ENCODE measurements at places on chromosomes 12 and 14.

- DNase-seq = no peak
These were observed 10.9 kb upstream of the NGB start for GRCh38 chr14:77281852-77282410.

DNA sequence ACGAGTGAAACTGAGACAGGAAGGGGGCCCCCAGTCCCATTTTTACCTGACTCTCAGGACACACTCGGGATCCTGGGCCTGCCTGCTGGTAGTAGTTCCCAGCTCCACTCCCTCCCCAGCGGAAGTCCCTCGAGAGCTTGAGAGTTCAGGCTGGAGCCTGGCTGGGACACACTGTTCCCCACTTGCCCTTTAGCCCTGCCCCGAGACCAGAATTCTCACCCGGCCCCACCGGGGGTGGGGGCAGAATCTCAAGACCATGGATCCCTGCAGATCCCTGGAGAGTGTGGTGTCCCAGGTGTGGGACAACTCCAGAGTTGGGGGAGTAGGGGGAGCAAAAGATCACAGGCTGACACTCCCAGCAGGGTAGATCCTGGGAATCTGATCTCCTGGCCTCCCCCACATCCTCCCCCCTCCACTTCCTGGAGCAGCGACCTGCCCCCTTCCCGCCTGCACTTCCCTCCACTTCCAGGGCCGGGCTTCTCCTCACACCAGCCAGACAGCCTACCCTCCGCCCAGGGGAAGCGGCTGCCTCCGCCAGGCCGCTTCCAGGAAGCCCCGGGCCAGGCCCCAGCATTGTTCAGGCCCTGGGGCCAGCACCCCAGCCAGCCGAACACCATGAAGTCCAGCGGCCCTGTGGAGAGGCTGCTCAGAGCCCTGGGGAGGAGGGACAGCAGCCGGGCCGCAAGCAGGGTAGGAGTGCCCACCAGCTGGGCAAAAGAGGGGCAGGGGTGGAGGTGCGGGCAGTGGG, at the start of gene TNS2:
Gene TNS2 (plus strand): TSS at position 495 of the 748 bp plus-strand sequence. CDS start 121 bp downstream, at position 616.
- no peak for DNase-seq

GRCh38 chr12:66398931-66399910, 96.9 kb downstream of the HELB start:
- DNase-seq = no peak

DNA sequence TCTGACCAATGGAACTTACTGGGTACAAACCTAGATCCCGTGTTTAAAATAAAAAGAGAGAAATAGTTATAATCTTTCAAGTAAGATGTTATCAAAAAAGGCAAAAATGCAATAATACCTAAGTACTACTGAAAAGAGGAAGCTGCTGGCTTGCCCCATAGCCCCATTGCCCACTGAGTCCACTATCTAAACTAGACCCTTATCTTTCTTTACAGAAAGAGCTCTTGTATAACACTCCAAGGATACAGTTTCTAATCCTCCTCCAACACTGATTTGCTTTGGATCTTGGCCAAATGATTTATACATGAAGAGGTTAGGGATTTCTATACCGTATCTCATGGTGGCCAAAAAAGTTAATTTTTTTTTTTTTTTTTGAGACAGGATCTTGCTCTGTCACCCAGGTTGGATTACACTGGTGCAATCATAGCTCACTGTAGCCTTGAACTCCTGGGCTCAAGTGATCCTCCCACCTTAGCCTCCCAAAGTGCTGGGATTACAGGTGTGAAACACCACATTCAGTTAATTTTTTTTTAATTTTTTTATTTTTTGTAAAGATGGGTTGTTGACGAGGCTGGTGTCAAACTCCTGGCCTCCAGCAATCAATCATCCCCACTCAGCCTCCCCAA, 2.6 kb downstream of the GXYLT1 start:
- DNase-seq = no peak

- no peak for DNase-seq
These were observed 29.7 kb downstream of the CLEC1A start for GRCh38 chr12:10069099-10069498.

DNA sequence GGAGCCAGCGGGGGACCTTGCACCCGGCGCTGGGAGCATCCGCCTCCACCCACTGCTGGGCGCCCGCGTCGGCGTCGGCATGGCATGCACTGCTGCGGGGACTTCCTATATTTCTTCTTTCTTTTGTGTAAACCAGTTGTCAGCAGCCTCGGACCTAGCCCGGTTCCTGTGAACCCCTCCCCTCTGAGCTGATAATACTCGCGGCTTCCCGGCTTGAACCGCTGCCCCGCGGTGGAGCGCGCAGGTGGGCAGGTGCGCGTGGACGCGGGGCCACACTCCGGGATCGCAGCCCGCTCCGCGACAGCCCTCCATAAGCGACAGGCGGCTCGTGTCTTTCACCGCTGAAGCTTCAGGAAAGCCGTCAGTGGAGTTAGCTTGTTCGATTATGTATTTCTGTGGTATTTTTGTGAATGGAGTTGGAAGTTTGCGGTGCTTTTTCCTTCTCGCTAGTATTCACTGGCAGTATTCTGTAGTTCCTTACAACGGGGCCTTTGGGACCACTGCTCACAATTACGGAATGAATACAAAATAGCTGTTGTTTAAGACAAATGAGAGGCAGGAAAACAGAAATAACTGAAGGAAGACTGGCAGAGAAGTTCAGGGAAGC, 870 bp downstream of the BMAL2 start:
- DNase-seq = no peak

DNA sequence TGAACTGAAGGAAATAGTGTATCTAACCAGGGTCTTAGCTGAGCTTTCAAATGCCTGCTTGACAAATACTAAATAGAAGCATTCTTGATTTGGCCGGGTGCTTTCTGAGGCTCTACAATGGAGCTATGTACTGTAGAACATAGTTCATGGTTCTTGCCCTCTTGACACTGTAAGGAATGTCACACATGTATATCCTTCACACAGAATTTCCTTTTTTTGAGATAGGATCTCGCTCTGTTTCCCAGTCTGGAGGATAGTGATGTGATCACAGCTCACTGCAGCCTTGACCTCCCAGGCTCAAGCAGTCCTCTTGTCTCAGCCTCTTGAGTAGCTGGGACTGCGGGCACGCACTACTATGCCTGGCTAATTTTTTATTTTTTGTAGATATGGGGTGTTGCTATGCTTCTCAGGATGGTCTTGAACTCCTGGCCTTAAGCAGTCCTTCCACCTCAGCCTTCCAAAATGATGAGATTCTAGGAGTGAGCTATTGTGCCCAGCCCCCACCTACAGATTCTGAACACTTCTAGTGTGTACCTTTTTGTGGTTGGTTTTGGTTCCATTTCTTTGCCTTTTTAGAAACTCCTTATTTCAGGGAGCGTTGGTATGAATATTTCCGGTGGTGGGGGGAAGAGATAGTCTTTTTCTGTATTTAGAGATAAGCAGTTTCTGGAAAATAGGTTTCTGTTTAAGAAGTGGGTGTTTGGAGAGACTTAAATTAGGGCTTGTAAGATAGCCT, 4.2 kb downstream of the MLXIP start:
- DNase-seq = no peak

DNA sequence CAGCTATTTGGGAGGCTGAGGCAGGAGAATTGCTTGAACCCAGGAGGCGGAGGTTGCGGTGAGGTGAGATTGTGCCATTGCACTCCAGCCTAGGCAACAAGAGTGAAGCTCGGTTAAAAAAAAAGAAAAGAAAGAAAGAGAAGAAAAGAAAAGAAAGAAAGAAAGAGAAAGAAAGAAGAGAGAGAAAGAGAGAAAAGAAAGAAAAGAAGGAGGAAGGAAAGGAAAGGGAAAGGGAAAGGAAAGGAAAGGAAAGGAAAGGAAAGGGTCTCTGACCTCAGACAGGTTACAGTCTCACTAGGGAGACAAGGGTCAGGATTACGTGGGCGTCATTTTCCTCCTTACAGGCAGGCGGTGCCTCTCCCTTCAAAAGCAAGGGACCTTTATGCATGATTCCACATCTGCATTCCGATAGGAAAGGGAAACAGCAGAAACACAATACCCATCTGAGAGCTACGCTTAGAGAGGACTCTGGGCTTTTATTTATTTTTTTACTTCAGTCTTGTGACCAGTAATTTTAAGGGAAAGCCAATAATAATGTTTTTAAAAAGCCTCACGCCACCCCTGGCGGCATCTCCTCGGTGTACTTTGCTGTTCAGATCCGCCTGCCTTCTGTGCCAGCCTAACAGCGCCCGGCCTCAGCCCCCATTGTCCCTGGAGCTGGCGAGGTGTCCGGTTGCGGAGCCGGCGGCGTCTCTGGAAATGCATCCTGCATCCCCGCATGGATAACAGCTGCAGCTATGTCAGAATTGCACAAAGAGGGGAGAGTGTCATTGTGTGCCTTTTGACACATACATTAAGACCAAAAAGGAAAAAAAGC, 945 bp upstream of the HIP1R start:
- DNase-seq = peak; percentile 8

GRCh38 chr12:40614923-40615322, 77.3 kb upstream of the CNTN1 start:
- DNase-seq = no peak

DNA sequence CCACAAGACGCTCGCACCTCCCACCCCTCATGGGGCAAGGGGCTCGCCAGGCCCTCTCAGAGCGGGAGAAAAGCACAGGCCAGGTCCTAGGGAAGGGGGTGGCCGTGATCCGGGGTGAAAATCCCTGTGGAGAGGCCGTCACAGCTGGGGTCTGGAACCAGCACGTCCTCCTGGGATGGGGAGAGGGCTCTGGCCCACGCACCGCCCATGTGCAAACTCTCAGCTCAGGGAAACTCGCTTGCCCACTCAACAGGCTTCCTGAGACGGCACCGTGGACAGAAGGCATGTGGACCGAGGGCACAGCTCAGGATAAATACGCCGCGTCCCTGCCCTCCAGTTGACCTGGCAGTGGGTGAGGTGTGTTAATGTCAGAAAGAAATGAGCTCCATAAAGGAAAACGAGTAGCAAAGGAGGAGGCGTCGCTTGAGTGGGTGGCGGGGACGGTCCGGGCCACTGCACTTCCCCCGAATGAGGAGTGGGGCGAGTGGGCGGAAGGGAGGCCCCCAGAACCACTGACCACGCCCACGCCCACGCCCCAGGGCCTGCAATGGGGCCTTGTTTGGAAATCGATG, 57.6 kb upstream of the GALNT9 start:
- DNase-seq = no peak

DNA sequence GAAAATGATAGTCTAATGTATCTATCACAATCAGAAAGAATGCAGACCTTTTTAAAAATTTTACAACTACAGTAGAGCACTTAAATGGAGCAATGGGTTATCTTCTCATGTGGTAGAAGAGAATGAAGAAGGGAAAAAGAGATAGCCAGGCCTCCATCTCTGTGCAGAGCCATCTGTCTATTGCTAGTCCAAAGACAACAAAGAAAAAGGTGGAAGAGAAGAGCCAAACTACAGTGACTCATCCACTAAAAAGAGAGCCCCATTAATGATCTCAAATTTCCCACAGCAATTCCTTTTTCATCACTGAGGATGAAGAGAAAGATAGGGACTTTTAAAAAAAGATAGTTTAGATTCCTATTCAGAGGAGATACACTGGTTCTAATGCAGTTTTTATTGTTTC, 232.9 kb downstream of the ATXN7L3B start:
- DNase-seq = no peak

- DNase-seq = no peak
These were observed 68.5 kb downstream of the TSPAN9 start for GRCh38 chr12:3145546-3146310.

DNA sequence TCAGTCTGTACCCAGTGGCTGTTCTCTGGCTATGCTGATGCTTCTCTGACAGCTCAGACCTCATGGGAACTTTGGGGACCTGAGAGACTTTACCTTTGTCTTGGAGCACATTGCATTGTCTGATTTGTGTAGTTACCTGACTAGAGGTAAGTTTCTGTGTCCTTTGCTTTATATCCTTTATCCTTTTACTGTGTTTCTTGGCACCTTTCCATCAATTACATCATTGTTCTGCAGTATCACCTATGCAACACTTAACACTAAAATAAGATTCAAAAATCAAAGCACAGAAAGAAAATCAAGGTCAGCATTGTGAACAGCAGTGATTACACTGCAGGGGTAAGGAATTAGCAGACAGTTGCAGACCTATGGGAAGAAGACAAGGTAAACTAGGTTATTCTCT, 43.8 kb downstream of the SLC35F4 start:
- no peak for DNase-seq

GRCh38 chr14:28704153-28704552, 62.4 kb upstream of the FOXG1 start:
- no peak for DNase-seq

- DNase-seq = no peak
These were observed 3.5 kb upstream of the SENP1 start for GRCh38 chr12:48109424-48109823.

DNA sequence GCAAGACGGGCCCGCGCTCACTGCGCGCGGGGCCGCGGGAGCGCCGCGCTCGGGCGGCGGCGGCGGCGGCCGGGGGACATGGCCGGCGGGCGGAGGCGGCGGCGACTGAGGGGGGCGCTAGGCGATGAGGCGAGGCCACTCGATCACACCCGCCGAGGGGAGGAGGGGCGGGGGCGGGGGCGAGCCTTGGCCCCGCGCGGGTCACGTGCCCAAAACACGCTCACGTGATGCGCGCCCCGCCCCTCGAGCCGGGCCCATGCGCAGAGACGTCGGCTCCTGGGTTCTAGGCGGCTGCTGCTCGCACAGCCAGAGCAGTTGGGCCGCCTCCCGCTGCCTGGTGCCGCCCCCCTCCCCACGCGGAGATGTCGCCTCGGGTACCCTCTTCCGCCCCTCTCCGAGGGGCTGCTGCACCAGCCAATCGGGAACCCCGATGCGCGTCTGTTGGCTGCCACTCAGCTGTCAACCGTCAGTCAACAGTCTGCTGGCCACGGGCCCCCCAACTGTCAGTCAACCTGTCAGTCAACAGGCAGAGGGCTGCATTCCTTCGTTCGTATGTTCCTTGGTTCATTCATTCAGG, at the start of gene SPPL3:
Gene SPPL3 (minus strand): TSS at position 162 of the 577 bp plus-strand sequence. CDS start 491 bp downstream, outside the sequence.
- peak; percentile 6 for DNase-seq

GRCh38 chr12:78115889-78116288, 285.2 kb downstream of the NAV3 start:
- DNase-seq = no peak

- DNase-seq = no peak
These were observed 1.0 kb upstream of the PTMS start for GRCh38 chr12:6765048-6765633.
